Mesothelial cell of epicardium (in vitro differentiated cells): ENCODE measurements at places on chromosomes 3 and 15.

DNA sequence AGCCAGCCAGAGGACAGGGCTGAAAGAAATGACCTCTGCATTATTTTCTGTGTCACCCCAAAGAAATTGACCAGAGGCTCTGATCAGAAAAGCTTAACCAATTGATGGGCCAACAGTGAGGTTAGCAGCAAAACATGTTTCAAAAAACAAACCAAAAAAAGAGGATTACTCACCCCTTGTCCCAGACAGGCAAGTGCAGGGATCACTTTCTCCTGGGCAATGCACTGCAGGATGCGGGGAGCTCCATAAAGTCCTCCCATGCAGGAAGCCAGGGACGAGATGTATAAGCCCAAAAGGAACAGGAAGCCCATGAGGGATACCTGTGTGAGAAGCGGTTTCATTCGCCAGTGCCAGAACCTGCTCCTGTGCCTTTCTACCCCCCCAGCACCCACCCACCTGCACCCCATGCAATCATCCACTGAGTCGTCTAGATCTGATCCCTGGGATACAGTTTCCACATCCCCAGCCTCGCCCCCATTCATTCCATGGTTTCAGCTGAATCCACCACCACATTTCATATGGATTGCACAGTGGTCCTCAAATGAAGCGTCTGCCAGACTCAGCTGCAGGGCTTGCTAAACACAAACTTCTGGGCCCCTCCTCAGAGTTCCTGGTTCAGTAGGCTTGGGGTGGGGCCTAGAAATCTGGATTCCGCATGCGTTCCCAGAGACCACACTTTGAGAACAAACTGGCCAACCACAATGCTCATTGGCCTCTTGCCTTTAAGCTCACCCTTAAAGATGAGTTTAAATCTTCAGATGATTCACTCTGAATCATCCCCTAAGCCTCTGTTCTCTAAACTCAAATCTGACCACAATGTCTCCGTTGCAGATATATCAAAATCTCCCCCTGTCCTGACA is 54.4 kb upstream of the HEG1 start:
- H3K36me3 ChIP-seq: peaks cover 2% of the 10 kb centered on the region
- H3K27ac ChIP-seq: no peak overlapping the region
- H3K4me3 ChIP-seq: no peak overlapping the region
- peaks cover 7% of the 10 kb centered on the region for H3K4me1 ChIP-seq
- H3K27me3 ChIP-seq: no peaks in the 10 kb centered on the region

DNA sequence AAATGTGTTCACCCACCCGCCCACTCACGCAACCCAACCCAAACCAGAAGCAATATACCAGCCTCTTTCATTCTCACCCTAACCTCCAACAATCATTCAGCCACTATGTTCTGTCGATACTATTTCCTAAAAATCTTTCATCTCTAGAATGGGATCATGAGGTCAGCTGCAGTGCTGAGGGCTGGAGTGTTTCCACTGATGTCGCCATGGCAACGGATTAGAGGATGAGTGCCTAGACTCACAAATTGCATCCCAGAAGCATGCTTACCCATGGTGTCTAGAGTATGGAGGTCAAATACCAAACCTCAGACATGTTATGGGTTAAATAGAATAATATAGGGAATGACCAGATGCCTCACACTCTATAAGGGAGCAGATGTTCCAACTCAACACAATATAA is 138.5 kb downstream of the GABRB3 start:
- H3K27ac ChIP-seq: no peak overlapping the region
- H3K4me1 ChIP-seq: peaks cover 6% of the 10 kb centered on the region
- no peak overlapping the region for H3K4me3 ChIP-seq
- H3K36me3 ChIP-seq: no peaks in the 10 kb centered on the region
- peaks cover 5% of the 10 kb centered on the region for H3K27me3 ChIP-seq

GRCh38 chr15:39698444-39699390 is 83.9 kb downstream of the FSIP1 start:
- DNase-seq: no peak
- H3K27ac ChIP-seq: peak overlapping the region; percentile 6
- no peaks in the 10 kb centered on the region for H3K36me3 ChIP-seq

DNA sequence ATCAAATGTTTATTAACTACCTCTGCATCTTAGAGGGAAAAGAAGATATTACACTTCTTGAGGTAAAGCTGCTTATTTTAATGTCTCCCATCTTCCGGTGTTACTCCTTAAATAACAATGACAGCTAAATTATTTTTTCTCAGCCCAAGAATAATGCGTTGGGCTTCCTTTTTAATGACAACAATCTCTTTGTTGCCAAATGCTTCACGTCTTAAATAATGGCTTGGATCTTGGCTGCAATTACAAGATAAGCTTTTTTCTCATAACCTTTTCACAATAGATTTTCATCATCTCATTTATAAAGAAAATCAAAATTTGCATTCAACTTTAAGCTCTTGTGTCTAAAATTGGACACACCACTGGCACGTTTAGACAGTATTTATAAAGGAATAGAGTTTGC is 89.2 kb upstream of the COL8A1 start:
- H3K27ac ChIP-seq: no peak overlapping the region
- no peak overlapping the region for H3K4me3 ChIP-seq
- no peak for DNase-seq
- H3K27me3 ChIP-seq: peaks cover 2% of the 10 kb centered on the region
- H3K4me1 ChIP-seq: peaks cover 12% of the 10 kb centered on the region
- no peaks in the 10 kb centered on the region for H3K36me3 ChIP-seq

- no peaks in the 10 kb centered on the region for H3K4me1 ChIP-seq
- no peak for DNase-seq
- H3K27ac ChIP-seq: no peak overlapping the region
- H3K27me3 ChIP-seq: no peaks in the 10 kb centered on the region
- no peaks in the 10 kb centered on the region for H3K36me3 ChIP-seq
Observed at GRCh38 chr3:155449613-155450267, 156.3 kb upstream of the STRIT1 start.

DNA sequence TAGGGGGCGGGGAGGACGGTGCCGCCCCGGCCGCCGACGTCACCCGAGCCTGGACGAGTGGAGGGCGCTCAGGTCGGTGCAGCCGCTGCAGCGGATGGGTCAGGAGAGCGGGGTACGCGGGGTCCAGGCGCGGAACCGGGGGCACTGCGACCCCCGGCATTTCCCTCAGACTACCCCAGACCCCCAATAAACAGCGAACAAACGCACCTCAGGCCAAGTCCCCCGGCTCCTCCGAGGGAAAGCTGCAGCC is 78.9 kb downstream of the IQSEC1 start:
- no peak for DNase-seq
- peak overlapping the region; percentile 82 for H3K4me3 ChIP-seq
- H3K27me3 ChIP-seq: peaks cover 9% of the 10 kb centered on the region
- H3K4me1 ChIP-seq: peaks cover 5% of the 10 kb centered on the region
- no peak overlapping the region for H3K27ac ChIP-seq
- no peaks in the 10 kb centered on the region for H3K36me3 ChIP-seq

- peaks cover 3% of the 10 kb centered on the region for H3K27me3 ChIP-seq
- DNase-seq: no peak
- no peak overlapping the region for H3K27ac ChIP-seq
- no peak overlapping the region for H3K4me3 ChIP-seq
- no peaks in the 10 kb centered on the region for H3K36me3 ChIP-seq
Observed at GRCh38 chr3:117011687-117012250, 302.2 kb downstream of the TUSC7 start.

DNA sequence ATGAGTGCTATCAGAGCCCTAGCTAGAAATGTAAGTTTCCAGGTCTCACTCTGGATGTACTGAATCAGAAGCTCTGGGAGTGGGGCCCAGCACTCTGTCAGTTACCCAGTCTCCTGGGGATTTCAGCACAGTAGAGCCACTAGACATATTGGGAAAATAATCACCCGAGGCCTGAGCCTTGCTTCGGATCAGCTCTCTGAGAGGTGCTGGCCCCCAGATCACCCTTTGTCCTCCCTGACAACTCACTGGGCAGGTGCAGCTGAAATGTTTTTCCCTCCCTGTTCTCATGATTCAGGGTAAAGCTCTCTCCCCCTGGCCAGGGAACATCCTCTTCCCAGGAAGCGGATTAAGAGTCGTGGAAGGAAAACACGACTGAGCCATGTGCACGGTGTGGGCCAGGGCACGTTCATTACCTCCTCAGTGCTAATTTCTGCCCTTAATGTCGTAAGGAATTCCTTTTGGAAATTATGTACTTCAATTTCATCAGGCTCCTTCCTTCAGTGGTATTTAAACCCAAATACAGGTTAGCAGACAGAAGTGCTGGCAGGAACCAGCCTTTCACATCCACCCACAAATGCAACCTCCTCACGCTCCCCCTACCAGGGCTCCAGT is 296.7 kb upstream of the LYSMD4 start:
- no peaks in the 10 kb centered on the region for H3K27me3 ChIP-seq
- no peak overlapping the region for H3K27ac ChIP-seq

DNA sequence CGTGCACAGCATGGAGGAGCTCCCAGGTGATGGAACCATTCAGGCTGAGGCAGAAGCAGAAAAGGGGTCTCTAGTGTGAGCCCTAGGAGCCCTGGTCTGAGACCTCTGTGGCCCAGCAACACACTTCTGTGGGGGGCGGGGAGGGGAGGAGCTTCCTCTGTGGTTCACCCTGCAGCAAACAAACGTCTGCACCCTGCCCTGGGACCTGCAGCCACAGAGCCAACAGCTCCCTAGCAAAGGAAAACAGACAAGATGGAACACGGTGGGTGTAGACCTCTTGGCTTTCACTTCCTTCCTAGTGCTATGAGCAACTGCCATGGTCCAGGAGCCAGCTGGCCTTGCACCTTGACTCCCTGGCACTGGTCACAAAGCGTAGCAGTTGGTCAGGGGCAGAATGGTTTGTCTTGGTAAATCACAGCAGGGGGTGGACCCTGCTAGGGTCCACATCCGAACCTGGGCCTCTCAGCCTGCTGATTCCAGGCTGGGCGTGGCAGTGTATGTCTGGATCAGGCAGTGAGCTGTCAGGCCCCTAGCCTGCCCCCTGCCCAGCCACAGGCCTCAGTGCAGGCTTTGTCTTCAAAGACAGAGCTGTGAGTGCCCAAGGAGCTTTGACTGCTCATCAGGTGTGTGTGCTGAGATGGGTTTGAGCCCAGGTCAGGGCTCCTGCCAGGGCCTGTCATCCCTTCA is 6.7 kb downstream of the AMIGO3 start:
- H3K27me3 ChIP-seq: no peaks in the 10 kb centered on the region
- no peak overlapping the region for H3K4me3 ChIP-seq
- H3K36me3 ChIP-seq: peaks cover 4% of the 10 kb centered on the region
- DNase-seq: no peak

GRCh38 chr15:70853318-70853972 is 512 bp downstream of the LARP6 start:
- peak; percentile 57 for DNase-seq
- H3K27ac ChIP-seq: peak overlapping the region; percentile 95
- H3K36me3 ChIP-seq: peaks cover 18% of the 10 kb centered on the region

DNA sequence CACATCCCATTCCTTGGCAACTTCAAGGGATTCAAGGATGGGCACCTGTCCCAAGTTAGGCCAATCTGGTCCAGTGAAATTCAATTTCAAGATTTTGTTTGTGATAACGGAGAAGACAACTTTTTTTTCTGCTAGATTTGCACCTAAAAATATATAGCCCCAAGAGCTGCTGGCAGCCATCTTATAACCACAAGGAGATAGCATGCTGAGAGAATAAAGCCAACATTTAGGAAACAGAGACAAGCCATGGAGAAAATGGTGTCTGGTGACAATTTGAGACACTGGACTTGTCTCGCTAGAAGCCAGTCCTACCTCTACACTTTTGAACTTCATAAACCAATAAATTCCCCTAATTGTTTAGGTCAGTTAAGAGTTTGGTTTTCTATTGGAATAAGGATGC is 5.4 kb downstream of the PARL start:
- peaks cover 13% of the 10 kb centered on the region for H3K36me3 ChIP-seq
- DNase-seq: no peak
- peaks cover 19% of the 10 kb centered on the region for H3K4me1 ChIP-seq
- no peak overlapping the region for H3K27ac ChIP-seq
- no peak overlapping the region for H3K4me3 ChIP-seq
- no peaks in the 10 kb centered on the region for H3K27me3 ChIP-seq

GRCh38 chr3:45777111-45777745 is 19.1 kb downstream of the SLC6A20 start:
- no peaks in the 10 kb centered on the region for H3K36me3 ChIP-seq
- no peak for DNase-seq
- H3K4me3 ChIP-seq: no peak overlapping the region
- H3K4me1 ChIP-seq: peaks cover 5% of the 10 kb centered on the region

DNA sequence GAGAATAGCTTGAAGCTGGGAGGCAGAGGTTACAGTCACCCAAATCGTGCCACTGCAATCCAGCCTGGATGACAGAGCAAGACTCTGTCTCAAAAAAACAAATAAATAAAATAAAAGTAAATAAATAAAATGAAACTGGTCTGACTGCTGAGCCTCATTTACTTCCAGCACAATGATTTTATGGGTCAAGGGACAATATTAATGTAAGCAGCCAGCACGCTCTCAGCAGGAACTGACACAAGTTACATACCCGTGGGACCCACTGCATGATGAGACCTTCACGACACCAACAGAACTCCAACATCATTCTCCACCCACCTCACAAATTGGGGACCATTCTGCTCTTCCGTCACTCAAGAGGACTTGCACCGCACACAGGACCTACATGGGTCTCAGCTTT is 230.3 kb downstream of the MAGI1 start:
- no peak for DNase-seq
- peaks cover 27% of the 10 kb centered on the region for H3K4me1 ChIP-seq
- H3K4me3 ChIP-seq: no peak overlapping the region
- H3K27ac ChIP-seq: peak overlapping the region; percentile 13
- peaks cover 22% of the 10 kb centered on the region for H3K36me3 ChIP-seq

- peak overlapping the region; percentile 52 for H3K27ac ChIP-seq
- DNase-seq: no peak
- no peaks in the 10 kb centered on the region for H3K27me3 ChIP-seq
- H3K4me1 ChIP-seq: peaks cover 24% of the 10 kb centered on the region
- H3K36me3 ChIP-seq: peaks cover 4% of the 10 kb centered on the region
- no peak overlapping the region for H3K4me3 ChIP-seq
Observed at GRCh38 chr3:178291574-178292370, 244.5 kb upstream of the KCNMB2 start.

DNA sequence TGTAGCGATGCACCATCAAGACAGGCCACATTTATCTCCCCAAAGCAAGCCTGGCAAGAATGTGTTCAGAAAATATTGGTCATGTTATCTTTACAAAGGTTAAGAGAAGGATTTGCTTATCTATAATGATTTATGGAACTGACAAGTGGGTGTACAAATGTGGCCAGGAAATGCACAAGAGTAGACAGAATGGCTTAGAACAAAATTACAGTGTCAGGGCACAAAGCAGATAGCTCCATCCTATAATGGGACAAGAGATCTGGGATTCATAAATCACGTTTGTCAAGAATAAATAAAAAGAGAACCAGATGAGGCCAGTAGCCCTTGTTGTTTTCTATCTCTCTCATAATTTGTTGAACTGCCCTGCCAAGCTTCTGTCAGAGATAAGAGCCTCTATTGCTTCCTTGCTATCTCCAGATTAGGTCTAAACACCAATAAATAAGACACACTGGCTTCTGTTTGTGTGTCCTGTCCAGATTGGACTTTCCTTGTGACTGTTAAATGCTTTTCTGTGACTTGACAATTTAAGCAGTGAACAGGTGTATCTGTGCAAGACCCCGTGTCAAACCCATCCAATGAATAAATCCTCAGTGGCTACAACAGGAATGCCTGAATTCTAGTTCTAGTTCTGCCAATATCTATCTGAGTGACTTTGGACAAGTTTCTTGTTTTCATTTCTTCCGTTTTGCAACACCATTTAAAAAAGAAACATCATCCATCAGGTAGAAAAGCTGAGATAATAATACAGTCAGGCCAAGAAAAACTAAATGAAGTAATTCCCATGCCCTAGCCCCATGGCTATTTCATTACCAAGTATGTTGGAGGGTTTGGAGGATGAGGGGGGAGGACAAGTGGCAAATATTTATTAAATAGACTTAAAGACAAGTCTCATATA is 157.2 kb downstream of the DCLK3 start:
- peaks cover 23% of the 10 kb centered on the region for H3K4me1 ChIP-seq
- peaks cover 75% of the 10 kb centered on the region for H3K27me3 ChIP-seq
- H3K36me3 ChIP-seq: no peaks in the 10 kb centered on the region
- no peak for DNase-seq
- H3K27ac ChIP-seq: no peak overlapping the region
